ENCODE measurements at places on chromosomes 2 and 18.

GRCh38 chr2:10342245-10342951, 39.7 kb downstream of the HPCAL1 start:
- no peak for DNase-seq

DNA sequence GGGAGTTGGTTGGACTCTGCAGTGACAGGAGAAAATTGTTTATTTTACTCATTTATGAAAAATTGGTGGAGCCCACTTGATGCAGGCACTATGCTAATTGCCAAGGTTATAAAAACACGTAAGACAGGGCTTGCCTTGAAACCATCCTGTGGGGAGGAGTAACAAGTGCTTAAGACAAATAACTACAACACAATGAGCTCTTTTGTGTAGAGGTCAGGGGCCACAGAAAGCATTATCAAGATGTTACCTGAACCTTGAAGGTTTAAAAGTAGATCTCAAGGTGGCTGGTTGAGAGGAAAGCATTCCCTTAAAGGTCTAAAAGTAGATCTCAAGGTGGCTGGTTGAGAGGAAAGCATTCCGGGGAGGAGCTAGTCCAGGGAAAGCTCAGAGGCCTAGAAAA, 381.8 kb upstream of the POU3F3 start:
- DNase-seq = no peak

DNA sequence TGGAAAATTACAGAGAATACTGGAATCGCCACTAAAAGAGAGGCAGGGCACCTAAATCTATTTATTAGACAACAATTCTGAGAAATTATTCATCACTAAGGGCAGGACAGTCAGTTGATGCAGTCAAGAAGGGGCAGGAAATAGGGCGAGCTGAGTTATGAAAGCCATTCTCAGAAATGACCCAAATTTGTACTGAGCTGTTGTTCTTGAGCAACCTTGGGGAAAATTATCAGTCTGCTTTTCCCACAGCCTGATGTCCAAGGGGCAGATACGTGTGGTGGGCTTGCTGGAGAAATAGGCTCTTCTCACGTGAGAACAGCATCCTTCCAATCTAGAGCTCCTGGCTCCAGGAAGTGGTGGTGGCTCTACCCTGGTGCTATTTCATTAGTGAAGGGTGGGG, 38.6 kb downstream of the STON1 start:
- DNase-seq = no peak

- peak; percentile 56 for DNase-seq
These were observed 56.6 kb downstream of the EPG5 start for GRCh38 chr18:45910405-45911023.

DNA sequence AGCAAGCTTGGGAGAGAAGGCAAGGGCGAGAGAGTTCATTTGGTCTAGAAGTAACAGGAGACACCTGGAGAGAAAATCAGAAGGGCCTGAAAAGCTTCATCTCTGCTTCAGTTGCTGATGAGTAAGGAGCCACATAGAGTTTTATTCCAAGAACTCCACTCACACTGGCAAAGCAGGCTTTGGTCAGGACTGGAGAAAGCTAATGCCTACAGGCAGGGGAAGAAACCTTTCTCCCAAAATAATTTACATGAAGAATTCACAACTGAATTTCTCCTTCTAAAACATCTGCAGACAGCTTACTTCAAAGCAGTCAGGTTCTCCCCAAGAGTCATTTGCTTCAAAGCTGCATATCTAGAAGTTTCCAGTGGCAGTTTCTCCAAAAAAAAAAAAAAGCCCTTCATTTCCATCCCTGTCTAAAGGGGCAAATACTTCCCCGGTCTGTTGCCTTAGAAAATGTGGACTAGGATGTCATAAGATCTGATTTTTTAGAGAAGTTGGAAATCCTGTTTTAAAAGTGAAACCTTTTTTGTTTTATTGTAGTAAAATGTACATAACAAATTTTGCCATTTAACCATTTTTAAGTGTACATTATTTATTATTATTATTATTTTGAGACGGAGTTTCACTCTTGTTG, 46.3 kb downstream of the TMEM247 start:
- no peak for DNase-seq

GRCh38 chr2:201959626-201960025, 74.0 kb upstream of the FZD7 start:
- no peak for DNase-seq

DNA sequence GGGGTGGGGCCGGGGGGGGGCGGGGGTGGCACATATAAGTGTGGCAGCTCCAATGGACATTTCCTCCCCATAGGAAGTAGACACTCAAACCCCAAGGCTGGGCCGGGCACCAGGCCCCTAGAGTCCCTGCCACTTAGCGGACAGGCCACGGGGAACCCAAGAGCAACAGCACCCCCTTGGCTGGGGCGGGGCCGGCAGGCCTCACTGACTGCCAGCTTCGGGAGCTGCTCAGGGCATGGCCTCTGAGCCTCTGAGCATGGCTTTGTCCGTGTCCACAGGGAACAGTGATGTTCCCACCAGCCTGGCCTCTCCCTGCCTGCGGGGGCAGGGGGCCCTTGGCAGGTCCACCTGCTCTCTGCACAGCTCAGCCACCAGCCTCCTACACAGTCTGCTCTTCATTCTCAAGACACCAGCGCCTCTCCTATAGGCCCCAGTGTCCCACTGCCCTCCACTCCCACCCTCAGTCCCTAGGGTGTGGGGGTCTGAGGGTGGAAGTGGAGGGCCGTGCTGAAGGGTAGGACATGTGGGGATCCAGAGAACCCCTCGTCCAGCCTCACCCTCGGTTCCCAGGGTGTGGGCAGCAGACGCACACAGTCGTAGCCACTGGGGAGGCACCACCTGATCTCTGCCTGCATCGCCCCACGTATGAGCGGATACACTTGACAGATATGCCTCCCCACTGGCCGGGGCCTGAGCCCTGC, 106.7 kb downstream of the FAM210A start:
- DNase-seq = no peak

- no peak for DNase-seq
These were observed 30.8 kb upstream of the EML4 start for GRCh38 chr2:42138163-42139015.

DNA sequence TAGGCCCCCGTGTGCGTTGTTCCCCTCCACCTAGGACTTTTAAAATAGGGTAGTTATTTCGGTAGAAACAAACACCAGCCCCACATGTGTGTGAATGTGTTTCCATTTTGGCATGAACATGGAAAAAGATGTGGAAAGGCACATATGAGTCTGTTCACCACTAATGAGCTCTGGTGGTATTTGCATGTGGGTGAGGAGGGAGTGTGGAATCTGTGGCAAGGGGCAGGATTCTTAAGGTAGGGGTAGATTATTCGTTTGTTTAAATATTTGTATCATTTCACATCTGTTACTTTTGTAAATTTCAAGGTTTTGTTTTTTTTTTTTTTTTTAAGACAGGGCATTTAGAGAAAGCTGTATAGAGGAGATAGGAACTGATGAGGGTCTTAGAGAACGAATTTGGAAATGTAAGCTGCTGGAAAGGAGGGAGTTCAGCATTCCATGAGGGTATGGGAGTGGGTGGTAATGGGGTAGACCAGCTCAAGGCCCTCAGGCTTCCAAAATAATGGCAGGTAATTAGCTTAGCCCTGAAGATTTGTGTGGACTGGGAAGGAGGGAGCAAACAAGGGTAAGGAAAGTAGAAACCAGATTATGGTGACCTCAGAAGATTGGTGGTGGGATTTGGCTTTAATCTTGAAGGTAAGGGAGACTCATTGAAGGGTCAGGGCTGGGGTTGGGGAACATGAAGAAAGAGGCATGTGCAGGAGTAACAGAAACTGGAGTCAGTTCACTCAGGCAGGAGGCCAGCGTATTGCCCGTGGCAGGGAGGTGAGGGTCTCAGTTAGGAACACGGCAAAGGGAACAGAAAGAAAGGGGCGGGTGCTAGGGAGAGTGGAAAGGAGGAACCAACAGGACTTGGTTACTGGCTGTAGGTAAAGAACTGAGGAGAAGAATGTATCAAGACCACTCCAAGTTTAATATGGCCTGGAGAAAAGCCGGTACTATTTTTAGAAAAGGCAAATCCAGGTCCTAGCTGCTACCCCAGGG, 123.6 kb downstream of the PLB1 start:
- no peak for DNase-seq

DNA sequence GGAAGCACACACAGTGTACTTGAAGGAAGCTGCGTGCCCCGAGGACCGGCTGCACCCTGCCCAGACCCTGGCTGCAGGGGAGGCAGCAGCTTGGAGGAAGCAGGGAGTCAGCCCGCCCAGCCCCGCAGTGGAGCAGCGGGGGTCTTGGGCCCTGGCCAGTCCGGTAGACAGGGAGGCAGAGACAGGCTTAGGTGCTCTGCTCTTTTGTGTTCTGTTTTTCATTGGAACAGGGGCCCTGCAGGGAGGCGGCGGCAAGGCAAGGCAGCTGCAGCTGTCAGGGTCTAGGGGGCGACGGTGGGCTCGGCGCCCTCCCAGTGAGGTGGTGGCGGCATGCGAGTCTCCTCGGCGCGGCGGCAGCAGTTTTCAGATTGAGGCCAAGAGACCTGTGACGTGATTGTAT, 53.3 kb upstream of the TFCP2L1 start:
- DNase-seq = no peak

GRCh38 chr2:209322905-209323512, 100.8 kb upstream of the MAP2 start:
- DNase-seq = no peak
